RPMI7951 (cell line): ENCODE measurements at places on chromosomes 3 and 15. TPM values are rescaled to one million over a fixed set of nuclear protein-coding genes. Genes with fewer than 3 reads are reported as not detected.

Gene ARGFX
- not detected in 2 replicates for total RNA-seq

DNA sequence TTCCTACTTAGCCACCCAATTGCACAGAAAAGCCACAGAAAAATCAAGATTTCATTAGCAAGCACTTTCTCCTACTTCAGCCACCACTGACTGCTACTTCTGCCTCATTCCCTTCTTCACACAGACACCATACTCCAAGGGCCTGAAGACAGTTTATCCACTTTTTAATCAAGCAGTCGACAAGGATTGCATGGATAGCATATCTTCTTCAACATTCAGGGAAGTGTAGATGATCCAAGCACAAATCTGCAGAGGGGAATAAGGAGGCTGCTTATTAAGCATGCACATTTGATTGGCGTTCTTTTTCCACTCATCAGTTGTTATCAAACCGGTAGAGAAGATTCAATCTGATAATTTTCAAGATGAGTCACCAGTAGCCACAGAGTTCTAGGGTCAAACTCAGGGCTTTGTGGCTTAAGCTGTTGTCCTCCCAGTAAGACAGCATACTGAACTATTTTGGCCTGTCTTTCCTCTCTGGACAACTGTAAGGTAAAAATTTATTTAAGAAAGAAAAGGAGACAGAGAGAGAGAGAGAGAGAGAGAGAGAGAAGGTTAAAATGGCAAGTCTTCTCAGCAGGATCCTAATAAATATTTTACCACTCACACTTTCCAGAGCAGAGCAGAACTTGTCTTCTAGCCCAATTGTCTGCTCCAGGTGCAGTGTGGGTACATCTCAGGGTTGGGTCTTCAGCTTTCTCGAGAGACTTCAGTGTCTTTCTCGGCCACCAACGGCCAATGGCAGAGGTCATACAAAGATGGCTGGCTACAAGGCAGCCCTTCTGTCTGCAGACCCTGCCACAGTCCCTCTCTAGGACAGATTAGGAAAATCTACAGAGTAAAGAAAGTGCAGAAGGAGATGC is 80.6 kb upstream of the BHLHE40 start:
- DNase-seq, result peak; percentile 88

GRCh38 chr15:70250208-70251201 is 152.8 kb upstream of the TLE3 start:
- DNase-seq, result no peak

DNA sequence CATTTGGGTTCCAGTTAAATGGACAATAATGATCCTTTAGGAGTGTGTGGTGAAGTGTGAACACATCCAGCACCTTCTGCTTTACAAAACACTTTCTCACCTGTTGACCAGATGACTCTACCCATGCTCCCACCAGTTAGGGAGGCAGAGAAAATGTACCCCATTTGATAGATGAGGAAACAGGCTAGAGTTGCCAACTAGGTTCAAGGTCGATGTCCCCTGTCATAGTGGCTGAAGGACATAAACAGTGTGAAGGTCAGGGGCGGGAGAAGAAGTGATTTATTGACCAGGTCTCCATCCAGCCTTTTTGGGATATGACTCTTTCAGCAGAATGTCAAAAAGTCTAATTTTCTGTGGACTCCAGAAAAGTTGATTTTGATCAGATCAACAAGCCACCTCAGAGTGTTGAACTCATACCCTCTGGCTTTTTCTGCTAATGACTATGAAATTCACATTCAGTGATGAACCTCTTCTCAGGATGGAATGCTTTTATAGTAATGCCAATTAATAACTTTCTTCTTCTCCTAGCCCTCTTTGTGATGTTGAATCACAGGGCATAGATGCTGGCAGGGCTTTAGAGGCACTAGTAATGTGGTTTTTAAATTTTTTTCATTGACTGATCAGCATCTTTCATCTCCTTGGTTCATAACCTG is 57.5 kb downstream of the CPN2 start:
- DNase-seq, result no peak

DNA sequence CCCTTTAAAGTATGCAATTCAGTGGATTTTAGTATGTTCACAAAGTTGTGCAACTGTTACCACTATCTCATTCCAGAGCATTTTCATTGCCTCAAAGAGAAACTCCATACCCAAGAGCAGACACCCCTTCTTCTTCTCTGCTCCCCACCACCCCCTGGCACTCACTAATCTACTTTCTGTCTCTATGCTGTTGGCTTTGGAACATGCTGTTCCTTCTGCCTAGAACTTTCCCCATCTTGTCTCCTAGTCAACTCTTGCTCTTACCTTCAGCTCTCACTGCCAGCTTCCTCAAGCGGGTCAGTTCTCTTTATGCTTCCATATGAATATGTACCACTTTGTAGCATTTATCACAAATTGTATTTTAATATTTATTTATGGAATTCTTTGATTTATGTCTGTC is 50.1 kb downstream of the TYRO3 start:
- no peak for DNase-seq

DNA sequence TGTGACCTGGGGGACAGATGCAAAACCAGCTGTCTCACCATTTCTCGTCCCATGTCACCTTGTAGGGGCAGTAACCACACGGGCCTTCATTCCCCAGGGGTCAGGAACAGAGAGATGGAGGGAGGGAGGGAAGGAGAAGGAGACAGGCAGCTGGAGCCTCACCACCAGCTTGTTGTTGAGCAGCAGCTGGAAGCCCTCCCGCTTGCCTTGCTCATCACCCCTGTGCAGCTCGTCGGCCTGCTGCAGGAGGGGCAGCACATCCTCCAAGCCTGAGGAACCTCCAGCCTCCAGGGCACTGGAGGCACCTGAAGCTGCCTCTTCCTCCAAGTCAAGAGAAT is 10.3 kb downstream of the RMDN3 start:
- DNase-seq, result no peak

DNA sequence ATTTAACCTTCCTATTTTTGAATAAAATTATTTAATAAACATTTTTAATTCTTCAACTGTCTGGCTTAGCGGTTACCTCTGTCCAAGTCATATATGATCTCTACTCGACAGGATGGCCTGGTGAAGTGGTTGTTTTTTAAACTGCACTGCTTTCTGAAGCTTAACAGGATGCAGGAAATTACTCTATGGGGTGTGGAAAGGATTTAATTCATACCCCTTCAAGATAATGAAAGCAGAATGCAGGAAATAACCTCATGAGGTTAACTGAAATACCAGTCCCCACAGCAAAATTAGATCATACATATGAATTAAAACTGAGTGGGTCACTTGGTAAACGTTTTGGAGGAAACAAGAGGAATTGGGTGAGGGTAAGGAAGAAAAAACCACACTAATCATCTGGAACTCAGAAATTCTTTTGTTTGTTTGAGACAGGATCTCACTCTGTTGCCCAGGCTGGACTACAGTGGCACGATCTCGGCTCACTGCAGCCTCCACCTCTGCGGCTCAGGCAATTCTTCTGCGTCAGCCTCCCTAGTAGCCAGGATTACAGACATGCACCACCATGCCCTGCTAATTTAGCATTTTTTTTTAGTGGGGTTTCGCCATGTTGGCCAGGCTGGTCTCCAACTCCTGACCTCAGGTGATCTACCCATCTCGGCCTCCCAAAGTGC is 50.1 kb downstream of the LYSMD4 start:
- DNase-seq, result peak; percentile 32

DNA sequence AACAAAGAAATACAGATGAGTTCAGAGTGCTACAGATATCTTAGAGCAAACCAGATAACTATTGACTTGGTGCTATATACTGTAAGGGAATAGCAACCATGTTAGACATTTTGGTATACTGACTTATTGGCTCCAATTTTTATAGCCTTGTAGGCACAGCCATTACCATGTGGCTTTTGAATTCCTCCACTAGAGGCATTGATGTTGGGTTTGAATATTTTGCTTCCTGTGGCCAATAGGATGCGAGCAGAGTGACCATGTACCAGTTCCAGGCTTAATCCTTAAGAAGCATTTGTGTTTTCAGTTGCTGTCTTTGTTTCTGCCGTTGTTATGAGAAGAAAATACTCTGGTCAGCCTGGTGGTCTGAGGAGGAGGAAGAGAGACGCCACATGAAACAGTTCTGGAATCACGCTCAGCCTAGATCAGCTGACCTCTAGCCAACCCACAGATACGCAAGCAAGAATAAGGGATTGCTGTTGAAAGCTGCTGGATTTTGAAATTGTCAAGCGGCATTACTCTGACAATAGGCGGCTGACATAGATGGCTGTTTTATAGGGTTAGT is 109.4 kb upstream of the TNIK start:
- DNase-seq, result peak; percentile 74

DNA sequence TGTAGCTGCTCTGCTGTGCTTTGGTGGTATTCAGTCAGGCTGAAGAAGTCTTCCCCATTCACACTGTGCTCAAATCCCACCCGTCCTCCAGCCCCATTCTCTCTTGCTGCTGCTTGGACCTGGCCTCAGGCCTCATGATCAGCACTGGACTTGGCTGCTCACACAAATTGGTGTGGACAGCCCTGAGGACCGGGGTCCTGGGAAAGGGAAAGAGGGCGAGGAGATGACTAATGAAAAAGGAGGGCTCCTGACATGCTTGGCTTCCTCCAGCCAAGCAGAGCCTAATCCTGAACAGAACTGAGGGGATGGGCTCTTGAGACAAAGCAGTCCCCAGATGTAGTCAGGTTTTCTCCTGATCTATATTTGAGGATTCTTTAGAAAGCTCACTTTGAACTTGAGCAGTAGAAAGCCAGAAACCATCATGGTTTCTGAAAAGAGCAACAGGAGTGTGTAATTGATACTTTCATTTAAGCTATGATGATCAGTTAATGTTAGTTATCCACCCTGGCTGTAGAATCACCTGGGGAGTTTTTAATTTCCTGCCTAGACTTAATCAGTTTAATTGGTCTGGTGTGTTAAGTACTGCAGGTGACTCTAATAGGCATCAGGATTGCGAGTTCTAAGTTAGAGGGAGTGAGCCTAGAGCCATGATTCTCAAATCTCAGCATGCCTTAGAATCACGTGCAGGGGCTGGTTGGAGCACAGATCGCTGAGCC is 79.4 kb upstream of the THBS1 start:
- DNase-seq, result peak; percentile 64

DNA sequence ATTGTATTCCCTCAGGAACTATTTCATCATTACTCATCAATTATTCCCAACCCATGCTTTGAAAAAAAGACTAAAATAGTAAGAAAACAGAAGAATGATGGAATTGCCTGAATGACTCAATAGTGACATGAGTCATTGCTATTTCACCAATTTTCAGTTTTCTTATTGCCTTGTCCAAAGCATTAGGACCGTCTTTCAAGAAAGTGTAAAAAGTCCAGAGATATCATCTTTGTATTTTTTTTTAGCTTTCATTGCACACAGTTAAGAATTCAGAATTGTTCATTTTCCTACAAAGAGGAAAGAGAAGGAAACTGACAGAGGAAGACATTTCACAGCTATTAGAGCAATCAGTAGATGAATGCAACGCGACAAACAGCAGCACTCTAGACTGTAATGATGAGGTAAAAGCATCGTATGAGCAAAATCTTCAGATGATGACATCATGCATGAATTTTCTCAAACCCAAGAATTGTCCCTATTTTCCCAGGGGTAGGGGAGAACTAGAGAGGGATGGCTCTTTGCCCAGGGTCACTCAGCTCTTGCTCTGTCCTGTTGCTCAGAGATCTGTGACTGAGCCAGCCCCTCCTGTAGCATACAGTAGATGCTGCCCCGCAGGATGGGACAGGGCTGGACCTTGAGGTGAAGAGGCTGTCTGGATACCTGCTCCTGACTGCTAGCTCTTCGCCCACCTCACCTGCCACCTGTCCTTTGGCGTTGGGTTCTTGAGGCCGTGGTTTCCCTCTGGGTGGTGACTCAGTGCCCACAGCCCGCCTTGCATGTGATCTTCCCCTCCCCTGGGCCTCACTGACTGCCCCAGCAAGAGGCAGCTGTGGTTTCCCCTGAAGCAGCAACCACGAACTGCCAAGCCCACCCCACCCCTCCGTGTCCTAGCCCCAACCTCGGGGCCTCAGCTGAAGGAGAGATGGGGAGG is 84.8 kb downstream of the PPCDC start:
- peak; percentile 93 for DNase-seq
